T47D (cell line): ENCODE measurements at places on chromosomes 5 and 9.

DNA sequence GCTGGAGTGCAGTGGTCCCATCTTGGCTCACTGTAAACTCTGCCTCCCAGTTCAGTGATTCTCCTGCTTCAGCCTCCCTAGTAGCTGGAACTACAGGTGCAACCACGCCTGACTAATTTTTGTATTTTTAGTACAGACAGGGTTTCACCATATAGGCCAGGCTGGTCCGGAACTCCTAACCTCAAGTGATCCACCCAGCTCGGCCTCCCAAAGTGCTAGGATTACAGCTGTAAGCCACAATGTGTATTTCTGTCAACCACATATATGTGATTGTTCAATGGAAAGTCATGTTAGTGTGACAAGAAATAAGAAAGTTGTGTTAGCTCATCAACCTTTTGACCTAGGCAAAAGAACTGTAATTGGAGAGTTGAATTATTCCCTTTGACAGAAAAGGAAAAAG lies 677.1 kb upstream of the CHD1 start:
- DNase-seq: no peak

GRCh38 chr9:113269355-113269754 lies 6.0 kb downstream of the CDC26 start:
- no peak for DNase-seq

- DNase-seq: no peak
Observed at GRCh38 chr5:177327539-177328522, 16.1 kb upstream of the MXD3 start.

GRCh38 chr5:111703662-111704061 lies 53.3 kb downstream of the NREP start:
- no peak for DNase-seq

DNA sequence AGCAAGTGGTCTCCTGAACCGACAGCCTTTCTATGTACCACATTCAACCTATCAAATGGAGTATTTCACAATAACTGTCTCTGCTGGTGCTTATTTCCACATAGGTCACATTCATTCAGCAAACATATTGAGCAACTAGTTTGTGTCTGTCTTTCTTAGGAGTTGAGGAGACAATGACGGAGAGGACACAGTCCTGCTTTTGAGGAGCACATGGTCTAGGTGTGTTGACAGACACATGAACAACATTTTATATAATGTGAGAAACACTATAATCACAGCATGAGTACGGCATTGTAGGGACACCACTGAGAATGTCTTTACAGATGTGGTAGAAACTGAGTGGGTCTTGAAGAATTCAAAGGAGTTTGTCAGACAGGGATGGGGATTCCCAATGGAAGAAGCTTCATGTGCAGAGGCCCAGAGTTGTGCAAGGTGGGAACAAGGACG lies 28.5 kb downstream of the NFIL3 start:
- DNase-seq: no peak

DNA sequence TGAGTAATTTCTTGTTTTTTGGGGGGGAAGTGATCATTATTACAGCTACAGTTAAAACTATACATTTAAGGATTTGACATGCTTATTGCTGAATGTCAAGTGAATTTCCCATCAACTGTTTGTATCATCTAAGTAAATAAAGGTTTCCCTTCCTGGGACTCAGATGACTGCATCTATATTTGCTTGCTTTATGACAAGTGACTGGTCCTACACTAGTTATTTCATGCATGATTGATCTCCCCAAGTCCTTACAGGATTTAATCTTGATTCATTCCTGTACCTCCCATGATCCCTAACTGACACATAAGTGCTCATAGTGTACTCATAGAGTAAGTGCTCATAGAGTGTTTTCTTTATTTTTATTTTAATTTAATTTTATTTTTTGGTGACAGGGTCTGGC lies 2.8 kb downstream of the TXNDC8 start:
- DNase-seq: no peak

DNA sequence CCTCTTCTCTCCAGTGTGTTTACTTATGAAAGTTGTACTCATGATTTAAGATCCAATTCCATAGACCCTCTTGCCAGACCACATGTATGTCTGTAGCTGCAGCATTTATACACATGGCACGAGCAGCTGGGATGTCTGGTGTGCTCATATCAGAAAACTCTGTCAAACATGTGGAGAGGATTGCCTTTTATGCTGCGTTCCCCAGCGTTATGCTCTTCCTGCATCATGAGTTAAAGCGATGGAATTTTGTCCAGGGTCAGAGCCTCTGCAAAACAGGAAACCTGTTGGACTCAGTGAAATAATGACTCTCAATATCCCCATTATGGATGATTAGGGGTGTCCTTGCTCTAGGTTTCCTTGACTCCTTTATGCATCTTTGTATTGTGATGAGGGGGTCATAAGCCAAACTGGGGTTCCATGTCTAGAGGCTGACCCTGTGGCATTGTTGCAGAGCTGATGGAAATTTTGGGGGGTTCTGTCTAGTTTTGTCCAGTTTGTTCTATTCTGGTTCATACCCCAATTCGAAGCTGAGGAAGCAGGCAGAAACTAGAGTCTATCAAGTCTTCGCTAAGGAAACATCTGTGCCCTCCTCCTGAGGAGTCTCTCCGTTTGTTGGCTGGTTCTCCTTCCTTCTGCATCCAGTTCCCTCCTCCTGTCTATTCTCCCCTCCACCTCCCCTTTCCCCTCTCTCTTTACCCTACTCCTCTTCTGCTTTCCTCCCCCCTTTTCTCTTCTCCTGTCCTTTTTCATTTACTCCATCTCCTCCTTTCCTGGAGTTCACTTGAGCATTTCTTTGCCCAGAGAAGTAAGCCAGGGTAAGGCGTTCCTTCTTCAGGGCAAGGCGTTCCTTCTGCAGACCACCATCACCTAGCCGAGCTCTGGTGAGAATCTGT lies 252.8 kb downstream of the MAST4 start:
- DNase-seq: no peak

GRCh38 chr9:1995084-1995483 lies 20.1 kb upstream of the SMARCA2 start:
- no peak for DNase-seq

DNA sequence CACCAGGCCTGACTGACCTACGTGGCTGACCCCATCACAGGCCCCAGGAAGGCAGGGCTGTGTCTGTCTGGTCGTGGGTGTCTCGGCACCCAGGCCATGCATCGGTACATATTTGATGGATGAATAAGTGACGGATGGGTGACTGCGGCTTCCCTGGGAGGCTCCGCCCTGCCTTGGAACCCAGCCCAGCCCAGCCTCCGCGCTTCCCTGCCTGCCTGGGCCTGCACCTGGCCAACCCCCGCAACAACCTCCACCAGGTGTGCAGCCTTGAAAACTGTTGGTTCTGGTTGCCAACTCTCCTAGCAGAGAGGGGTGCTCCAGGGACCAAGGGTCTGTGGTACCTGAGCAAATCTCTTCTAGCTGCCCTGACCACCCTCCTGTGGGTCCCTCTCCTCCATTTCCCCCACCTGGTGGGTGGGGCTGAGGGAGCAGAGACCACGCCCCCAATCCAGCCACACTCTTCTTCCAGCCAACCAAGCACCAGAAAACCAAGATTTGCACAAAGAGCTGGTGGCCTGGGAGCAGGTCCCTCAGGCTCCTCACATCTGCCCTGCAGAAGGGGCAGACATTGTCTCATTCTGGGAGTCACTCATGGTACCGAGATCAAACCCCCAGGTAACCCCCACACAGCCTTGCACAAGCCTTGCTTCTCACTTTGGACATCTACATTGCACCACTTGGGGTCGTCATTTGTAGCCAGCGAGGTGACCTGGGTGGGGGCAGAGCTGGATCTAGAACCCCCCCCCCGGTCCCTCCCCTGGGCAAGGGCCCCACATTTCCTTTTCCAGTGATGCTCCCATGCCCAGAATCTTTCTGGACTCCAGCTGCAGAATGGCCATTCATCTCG lies 100.6 kb upstream of the IER5L start:
- DNase-seq: peak; percentile 91

- no peak for DNase-seq
Observed at GRCh38 chr5:141611289-141611688, 7.5 kb downstream of the DIAPH1 start.

DNA sequence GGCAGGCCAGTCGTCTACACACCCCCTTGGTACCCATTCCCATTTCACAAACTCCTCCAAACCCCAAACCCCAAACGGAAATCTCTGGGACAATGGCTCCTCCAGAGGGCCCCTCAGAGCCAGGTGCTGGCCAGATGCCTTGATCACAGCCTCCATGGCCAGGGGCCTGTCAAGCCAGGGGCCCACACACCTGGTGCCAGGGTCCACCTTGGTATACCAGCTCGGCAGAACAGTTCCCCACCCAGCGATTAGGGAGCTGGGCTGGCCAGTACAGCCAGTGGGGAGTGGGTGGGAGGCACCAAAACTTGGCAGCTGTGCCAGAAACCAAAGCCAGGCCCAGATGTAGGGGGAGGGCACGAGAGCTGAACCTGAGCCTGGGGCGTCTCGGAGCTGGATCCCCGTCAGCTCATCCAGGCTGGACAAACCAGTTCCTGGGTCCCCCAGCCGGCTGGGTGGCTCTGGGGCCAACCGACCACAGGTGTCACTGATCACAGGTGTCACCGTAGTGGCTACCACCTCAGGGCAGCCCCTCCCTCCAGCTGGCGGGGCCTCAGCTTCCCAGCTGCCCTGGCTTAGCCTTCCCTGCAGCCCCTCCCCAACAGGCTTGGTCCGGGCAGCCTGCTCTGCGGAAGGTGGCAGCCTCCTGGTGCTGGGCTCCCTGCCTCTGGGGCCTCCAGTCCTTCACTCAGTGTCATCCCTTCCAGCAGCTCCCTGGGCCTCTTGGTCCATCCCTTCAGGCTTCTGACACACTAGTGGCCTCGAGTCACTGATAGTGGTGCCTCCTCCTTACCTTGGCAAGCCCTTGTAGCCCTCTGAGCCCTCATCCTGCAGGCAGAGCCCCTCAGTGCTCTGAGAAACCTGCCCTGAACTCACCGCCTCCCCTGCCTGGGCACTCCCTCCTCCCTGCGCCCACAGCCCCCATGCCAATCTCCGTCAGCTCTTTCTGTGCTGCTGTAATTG lies 6.6 kb upstream of the RMND5B start:
- DNase-seq: peak; percentile 87

DNA sequence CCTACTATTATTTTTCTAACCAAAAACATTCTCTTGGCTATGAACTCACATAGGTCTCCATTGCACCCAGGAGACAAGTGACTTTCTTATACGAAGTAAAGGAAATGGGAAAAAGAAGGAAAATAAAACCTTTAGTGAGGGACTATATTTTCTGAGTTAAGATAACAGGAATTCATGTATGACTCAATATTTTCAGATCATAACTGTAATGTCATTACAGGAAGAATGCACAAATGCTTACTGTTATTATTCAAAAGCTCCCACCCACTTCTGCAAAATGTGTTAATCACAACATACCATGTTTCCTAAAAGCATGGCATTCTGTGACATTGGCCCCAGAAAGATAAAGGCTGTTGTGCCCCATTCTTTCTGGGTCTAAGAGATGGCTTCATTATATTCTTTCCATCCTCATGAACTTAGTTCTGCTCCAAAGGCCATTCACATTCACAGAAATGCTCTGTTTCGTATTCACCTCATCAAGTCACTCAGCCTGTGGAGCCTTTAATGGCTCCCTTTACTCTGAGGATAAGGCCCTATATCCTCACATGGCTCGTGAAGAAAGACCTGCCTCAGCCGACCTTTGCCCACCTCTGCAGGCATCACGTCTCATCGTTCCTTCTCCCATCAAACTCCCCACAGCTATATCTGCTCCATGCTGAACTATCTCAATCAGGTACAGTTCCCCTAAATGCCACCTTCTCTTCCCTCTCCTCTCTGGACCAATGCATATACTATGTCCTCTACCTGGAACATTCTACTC lies 77.0 kb downstream of the ABCA1 start:
- DNase-seq: no peak

DNA sequence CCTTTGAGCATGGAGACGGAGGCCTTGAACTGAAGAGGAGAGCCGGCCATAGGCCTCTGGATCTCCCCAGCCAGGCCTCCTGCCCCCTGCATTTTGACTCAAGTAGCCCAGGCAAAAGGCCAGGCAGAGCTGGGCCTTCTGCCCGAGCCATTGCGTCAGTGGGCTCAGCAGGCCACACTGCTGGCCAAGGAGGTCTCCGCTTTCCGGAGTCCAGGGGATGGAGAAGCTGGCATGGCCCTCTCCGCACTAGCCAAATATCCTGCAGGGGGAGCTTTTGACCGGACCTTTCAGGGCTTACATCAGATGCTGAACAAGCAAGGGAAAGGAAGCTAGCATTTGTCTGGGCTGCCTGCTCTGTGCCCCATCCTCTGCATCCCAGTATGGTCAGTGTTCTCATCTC lies 386.8 kb downstream of the TRIM36 start:
- no peak for DNase-seq

DNA sequence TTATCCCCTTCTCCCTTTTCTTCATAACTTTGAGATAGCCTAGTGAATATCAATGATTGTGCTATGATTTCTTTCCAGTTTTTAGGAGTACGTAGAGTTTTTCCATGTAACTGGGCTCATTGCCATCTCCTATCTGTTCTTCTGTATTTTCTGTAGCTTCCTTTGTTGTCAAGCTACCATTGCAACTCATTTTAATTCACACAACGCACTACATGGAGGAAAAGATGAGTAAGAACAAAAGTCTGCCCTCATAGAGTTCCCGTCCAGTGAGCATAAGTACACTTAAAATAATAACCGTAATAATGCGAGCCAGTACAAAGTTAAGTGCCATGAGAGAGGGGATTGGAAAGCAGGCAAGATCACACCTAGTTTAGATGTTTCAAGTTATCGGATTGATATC lies 177.7 kb downstream of the PAM start:
- no peak for DNase-seq

GRCh38 chr9:4547016-4547415 lies 56.7 kb downstream of the SLC1A1 start:
- no peak for DNase-seq

GRCh38 chr9:135983208-135984071 lies 22.3 kb upstream of the UBAC1 start:
- peak; percentile 71 for DNase-seq

DNA sequence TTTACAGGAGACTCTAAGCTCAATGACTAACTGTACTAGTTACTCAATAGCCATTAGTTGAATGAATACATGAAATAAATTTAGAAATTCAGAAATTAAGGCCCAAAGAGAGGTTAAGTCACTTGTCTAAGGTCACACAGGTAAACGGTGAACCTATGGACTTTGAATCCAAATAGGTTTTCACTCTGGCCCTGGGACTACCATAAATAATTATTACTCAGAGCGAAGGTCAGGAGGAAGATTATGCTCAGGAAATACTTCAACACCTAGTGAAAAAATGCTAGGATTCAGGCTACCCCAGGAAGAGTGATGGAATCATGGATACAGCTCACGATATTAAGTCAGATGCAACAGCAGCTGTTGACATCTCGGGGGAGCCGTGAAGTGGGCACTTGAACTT lies 417.4 kb downstream of the GABRG2 start:
- no peak for DNase-seq

- no peak for DNase-seq
Observed at GRCh38 chr9:21443849-21444625, 3.8 kb downstream of the IFNA1 start.

DNA sequence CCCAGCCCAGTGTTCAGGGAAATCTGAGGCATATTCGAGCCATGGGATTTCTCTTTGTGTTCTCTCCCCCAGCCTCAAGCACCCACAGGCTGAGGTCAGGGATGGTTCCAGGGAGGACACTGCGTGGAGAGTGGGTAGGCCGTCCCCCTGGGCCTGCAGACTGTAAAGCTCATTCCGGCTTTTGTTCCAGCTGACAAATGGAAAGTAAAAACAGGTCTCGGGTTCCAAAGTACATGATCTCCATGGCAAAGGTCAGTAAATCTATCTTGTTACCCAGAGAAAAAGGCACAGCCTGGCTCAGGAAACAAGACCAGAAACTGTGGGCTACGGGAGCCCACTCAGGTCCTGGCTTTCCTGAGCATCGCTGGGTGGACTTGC lies 116.2 kb downstream of the ROR2 start:
- DNase-seq: no peak
